ENCODE measurements at places on chromosomes 11 and 22.

DNA sequence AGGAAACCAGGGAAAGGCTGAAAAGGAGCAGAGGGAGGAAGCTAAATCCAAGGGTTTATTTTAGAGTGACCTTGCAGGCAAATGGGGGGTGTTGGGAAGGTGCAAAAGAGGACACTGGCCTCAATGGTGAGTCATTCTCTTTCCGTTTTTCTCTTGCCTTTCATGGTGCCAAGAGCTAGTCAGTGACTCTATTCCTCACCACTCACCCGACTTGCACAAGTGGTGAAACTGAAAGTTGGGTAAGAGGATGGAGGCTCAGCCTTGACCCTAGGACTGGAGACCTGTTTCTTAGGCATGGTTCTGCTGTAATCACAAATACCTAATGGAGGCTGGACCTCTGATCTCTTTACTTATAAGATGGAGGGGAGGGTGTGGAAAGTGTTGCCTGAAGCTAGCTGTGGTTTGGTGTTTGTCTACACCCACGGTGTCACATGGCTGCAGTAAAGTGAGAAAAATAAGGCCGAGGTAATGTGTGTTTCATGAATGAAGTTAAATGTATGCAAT lies 67.3 kb upstream of the CREB3L1 start:
- DNase-seq, result no peak

GRCh38 chr11:63892228-63892627 lies 24.7 kb downstream of the RCOR2 start:
- DNase-seq, result no peak

- no peak for DNase-seq
Observed at GRCh38 chr11:1619449-1619848, 2.5 kb downstream of the KRTAP5-4 start.

- peak; percentile 48 for DNase-seq
Observed at GRCh38 chr11:45665206-45665932, at the start of gene CHST1. Gene CHST1, minus strand, starts transcription at chr11:45665622. Its CDS starts 14,699 bp downstream, at chr11:45650923.

DNA sequence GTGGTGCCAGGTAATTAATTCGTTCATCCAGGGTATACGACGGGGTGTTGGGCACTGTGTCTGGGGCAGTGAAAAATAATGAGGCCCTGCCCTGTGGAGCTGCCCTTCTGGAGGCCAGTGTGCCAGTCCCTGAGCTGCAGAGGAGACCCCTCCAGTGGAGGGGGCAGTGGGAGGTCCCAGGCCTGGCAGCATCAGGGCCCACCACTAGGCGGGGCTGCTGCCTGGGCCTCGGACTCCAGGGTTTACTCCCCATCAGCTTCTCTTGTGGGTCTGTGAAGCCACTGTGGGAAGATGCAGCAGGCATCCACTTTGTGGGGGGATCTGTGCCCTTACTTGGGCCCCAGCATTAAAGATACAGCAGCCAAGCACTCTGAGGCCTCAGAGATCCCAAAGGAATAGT lies 17.4 kb upstream of the TMPRSS6 start:
- no peak for DNase-seq

DNA sequence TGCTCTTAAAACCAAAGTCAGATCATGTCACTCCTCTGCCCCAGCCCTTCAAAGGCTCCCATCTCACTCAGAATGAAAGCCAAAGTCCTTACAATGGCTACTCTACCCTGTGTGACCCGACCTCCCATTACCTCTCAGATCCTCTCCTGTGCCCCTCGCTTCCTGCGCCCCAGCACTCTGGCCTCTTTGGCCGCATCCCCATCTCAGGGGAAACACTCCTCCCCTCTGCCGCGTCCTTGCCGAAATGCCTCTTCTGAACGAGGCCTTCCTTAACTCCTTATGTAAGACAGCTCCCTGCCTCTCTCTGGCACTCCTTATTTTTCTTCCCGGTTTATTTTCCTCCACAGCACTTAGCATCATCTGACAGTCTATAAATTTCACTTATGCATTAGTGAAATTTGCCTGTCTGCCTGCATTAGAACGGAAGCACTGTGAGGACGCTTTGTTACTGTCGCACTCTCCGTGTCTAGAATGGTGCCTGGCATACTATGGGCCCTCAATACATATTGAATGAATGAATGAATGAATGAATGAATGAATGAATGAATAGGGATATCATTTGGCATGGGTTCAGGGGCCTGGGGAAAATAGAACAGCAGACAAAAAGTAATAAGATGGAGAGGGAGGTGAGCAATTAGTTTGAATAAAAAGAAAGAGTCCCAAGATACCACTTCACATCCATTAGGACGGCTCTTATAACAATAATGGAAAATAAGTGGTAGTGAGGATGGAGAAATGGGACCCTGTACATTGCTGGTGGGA lies 137.8 kb downstream of the CEP164 start:
- no peak for DNase-seq

GRCh38 chr11:111977146-111978027 lies 40.2 kb downstream of the DIXDC1 start:
- peak; percentile 55 for DNase-seq

DNA sequence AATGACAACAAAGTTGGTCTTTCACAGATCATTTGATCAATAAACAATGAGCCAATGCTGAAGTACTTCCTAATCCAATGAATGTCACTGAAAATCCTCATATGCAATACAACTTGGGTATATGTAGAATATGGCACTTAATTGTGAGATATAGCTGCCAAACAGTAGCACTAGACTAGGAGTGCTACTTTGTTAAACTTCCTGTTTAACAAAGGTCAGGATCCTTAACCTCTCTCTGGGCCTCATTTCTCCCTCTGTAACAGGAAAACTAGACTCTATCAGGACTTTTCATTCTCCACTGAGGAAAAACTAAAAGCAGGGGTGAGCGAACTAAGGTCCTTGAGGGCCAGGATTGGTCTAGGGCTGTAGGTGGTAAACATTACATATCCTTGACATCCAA lies 56.1 kb downstream of the PITPNB start:
- DNase-seq, result no peak

GRCh38 chr22:45828841-45829240 lies 148.1 kb downstream of the WNT7B start:
- no peak for DNase-seq

- DNase-seq, result no peak
Observed at GRCh38 chr22:22773979-22774604, 113.5 kb upstream of the IGLL5 start.

GRCh38 chr11:118652681-118653181 lies 26.7 kb downstream of the TREH start:
- DNase-seq, result no peak

DNA sequence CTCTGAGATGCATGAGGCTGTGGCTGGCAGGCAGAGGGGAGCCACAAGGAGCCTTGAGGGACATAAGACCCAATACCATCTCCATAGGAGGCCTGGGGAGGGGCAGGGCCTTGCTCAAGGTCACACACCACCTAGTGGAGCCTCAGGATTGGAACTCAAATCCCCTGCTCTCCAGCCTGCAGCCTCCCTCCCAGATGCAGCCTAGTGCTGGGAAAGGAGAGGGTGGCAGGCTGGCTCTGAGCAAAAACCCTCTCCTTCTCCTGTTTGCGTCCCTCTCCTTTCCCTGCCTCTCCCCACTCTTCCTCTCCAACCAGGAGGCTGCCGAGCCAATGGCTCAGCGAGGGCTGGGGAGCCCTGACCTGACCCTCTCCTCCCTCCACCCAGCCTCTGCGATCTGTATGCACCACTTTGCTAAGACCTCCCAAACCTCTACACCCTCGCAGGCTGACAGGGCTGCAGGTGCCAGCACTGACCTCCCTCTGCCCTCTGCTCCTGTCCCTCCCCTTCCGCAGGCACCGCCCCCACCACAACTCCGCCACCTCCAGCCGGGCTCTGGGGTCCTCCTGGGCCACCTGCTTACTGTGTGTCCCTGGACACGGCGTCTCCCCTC lies 14.7 kb downstream of the IGLL1 start:
- no peak for DNase-seq

DNA sequence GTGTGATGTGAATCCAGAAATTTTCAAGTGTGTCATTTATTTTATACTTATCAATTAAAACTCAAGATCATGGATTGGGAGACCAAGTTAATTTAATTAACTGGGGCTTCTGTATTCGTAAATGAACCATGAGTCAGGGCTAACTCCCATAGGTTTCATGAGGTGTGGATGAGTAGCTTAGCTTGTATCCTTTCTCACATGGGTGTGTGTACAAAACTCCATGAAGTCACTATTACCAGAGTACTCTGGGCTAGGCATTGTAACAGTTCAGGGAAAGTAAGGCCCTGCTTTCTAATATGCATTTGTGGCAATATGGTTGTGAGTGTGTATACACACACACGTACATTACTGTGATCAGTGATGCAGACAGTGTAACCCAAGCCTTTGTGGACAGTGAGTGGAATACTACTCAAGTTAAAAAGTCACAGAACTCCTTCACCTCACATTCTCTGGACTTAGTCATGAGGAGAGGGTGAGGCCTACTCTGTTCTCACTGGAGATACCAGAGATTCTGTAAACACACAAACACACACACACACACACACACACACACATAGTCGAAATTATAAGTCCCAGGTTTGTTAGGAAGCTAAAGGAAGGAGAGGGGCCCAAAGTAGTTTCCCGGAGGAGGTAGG lies 3.5 kb downstream of the CNTF start:
- no peak for DNase-seq

DNA sequence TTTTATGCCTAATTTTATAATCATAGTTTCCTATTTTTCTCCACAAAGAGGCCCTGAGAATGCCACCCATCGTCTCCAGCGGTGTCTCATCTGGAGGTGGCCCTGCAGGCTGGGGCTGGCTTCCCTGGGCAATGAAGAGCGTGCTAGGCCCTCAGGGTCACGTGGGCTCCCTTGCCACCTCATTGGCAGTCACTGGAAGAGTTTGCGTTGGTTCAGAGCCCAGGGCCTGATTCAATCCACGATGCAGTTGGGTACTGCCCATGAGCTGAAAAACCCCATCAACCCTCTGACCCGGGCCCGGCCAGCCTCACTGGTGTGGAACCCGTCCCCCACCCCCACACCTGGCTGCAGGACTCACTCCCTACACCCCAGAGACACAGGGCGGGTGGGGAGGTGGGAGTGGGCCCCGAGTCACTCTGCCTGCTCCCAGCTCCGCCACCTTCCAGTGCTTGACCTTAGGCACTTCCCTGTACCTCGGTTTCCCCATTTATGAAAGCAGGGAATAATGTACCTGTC lies 43.4 kb upstream of the A4GALT start:
- DNase-seq, result no peak

GRCh38 chr11:76139314-76139713 lies 67.0 kb downstream of the WNT11 start:
- DNase-seq, result no peak

GRCh38 chr11:129289350-129290040 lies 86.2 kb upstream of the BARX2 start:
- no peak for DNase-seq

- peak; percentile 81 for DNase-seq
Observed at GRCh38 chr11:76782531-76783293, 444 bp upstream of the TSKU start.

- no peak for DNase-seq
Observed at GRCh38 chr11:124812876-124813275, 12.7 kb upstream of the MSANTD2 start.

DNA sequence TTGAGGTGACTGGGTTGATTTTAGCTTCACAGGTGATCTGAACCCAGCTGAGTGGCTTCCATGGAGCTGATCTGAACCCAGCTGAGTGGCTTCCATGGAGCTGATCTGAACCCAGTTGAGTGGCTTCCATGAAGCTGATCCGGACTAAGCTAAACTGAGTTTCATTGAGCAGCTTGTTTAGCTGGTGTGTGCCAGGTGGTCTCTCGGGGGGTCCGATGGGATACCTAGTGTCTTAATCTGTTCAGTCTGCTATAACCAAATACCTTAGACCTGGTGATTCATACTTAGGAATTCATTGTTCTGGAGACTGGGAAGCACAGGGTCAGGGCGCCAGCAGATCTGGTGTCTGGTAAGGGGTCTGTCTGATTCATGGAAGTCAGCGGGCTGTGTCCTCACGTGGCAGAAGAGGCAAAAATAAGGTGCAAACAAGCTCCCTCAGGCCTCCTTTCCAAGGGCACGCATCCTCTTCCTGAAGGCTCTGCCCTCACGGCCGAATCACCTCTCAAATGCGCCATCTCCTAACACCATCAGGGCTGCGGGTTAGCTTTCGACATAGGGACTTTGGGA lies 52.5 kb upstream of the KCNQ1OT1 start:
- no peak for DNase-seq

DNA sequence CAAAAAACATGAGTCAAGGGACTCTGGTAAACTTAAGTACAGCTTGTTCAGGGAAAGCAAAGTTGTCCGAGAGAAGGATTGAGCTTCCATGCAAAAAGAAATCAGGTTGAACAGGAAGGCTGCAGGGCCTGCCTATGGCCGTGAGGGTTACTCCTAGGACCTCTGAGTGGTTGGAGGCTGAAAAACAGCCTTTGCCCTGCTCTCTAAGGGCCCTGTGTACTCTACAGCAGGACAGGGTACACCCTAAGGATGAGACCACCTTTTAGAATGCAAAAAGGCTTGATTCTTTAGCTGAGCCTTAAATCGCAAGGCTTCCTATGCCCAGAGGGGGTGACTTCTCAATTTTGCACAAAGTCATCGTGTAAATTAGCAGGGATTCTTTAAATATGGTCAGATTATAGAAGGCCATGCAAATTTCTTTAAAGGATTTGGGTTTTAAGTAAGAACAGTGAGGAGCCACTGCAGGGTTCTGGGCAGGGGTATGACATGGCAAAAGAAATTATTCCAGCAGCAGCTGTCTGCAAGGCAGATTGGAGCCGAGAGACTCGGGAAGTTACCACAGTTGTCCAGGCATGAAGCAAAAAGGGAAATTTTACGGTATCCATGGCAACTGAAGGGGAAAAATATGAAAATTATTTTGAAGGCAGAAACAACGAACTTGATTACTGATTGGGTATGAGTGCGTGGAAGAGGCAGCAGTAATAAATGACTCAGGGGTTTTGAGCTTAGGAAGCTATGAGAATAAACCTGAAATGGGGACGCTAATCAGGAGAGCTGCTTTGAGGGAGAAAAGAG lies 91.8 kb downstream of the FAM76B start:
- DNase-seq, result no peak

DNA sequence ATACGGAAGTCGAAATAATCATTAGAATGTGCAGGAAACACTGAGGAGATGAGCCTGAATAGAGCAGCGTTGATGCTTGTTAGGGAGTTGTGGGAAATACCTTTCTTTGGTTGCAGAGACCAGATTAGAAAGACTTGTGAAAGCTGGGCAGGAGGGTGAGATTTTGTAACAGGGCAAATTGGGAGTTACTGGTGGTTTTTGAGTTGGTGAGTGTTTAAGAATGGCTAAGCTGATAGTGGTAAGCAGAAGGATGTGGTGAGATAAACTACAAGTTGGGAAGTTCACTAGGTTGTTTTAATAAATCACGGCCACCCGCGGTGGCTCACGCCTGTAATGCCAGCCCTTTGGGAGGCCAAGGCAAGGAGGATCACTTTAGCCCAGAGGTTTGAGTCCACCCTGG lies 34.4 kb downstream of the MCAM start:
- no peak for DNase-seq

GRCh38 chr22:33105501-33105911 lies 47.3 kb upstream of the SYN3 start:
- DNase-seq, result no peak

GRCh38 chr11:102430158-102430836 lies 22.3 kb downstream of the TMEM123 start:
- no peak for DNase-seq

GRCh38 chr22:35593071-35593890 lies 23.8 kb downstream of the MB start:
- no peak for DNase-seq

- DNase-seq, result no peak
Observed at GRCh38 chr22:33831207-33831606, 89.1 kb downstream of the LARGE1 start.

- DNase-seq, result no peak
Observed at GRCh38 chr11:1832920-1833295, 1.9 kb upstream of the SYT8 start.

Data from COR-L47 (cell line).